ENCODE measurements at places on chromosomes 2 and 18. TPM values are rescaled to one million over a fixed set of nuclear protein-coding genes. Genes with fewer than 3 reads are reported as not detected.

The PRKAG3 gene
- total RNA-seq, result not detected

The DSG1 gene
- total RNA-seq, result not detected

The PLB1 gene
- 0.20 TPM for total RNA-seq

The CIB4 gene
- not detected for total RNA-seq

The CAPN14 gene
- total RNA-seq, result 0.08 TPM

The REG1B gene
- not detected for total RNA-seq

The VSNL1 gene
- total RNA-seq, result 108 TPM

DNA sequence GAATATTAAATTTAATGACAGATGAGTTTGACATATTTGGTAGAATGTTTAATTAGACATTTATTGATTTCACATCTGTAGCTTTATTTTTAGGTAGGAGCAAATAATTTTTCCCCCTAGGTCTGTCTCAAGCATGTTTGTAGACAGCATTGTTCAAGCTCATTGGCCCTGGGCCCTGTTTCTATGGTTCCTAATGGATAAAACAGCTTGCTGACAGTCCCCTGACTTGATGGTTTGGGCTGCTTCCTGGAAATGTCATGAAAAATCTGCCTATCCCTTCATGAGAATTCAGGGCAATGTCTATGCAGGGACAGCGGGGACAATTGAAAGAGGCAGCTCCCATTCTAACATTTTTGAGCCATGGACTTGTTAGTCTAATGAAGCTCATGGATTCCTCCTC is 14.6 kb upstream of the MEP1B start:
- H3K27ac ChIP-seq, result no peak overlapping the region
- no peaks in the 10 kb centered on the region for H3K36me3 ChIP-seq
- no peak for DNase-seq
- H3K27me3 ChIP-seq, result no peaks in the 10 kb centered on the region
- H3K4me1 ChIP-seq, result no peaks in the 10 kb centered on the region

DNA sequence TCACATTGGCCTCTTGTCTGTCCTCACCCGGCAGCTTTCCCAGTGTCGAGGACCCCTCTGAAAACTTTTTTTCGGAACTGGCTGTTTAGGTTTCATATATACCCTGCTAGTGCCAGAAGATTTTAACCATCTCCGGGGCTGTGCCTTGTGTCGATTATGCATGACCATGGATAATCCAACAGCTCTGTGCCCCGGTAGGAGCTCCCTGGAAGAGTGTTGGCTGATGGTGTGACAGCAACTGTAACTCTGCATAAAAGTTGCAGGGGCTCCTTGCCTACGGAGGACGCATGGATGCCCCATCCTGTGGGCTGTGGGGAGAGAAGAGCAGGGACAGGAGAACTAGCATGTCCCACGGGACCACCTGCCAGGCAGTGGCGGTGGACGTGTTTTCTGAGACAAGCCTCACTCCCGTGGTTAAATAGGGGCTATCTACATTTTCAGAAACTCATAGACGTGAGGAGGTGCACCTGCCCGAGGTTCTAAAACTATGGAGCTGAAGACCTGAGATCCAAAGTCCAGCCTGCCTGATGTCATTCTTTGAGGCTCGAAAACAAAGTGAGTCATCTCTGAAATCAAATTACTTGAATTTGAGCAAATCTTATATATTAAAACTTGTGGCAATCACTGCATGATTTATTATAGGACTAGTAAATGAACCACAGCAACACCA is 437.2 kb upstream of the HS6ST1 start:
- H3K27ac ChIP-seq, result no peak overlapping the region
- no peak for DNase-seq
- no peaks in the 10 kb centered on the region for H3K27me3 ChIP-seq
- H3K4me1 ChIP-seq, result no peaks in the 10 kb centered on the region
- no peak overlapping the region for H3K4me3 ChIP-seq
- no peaks in the 10 kb centered on the region for H3K36me3 ChIP-seq

GRCh38 chr2:224427471-224427870 is 25.6 kb upstream of the FAM124B start:
- H3K27me3 ChIP-seq, result no peaks in the 10 kb centered on the region
- no peak for DNase-seq
- no peak overlapping the region for H3K27ac ChIP-seq
- H3K4me3 ChIP-seq, result no peak overlapping the region
- H3K36me3 ChIP-seq, result 0 out of 2 replicates have a peak, but pooled peaks cover 2% of the 10 kb centered on the region

- no peaks in the 10 kb centered on the region for H3K27me3 ChIP-seq
- no peak for DNase-seq
- no peak overlapping the region for H3K4me3 ChIP-seq
- H3K36me3 ChIP-seq, result no peaks in the 10 kb centered on the region
- no peaks in the 10 kb centered on the region for H3K4me1 ChIP-seq
Measured at GRCh38 chr18:37853706-37854105, 288.1 kb upstream of the CELF4 start.

DNA sequence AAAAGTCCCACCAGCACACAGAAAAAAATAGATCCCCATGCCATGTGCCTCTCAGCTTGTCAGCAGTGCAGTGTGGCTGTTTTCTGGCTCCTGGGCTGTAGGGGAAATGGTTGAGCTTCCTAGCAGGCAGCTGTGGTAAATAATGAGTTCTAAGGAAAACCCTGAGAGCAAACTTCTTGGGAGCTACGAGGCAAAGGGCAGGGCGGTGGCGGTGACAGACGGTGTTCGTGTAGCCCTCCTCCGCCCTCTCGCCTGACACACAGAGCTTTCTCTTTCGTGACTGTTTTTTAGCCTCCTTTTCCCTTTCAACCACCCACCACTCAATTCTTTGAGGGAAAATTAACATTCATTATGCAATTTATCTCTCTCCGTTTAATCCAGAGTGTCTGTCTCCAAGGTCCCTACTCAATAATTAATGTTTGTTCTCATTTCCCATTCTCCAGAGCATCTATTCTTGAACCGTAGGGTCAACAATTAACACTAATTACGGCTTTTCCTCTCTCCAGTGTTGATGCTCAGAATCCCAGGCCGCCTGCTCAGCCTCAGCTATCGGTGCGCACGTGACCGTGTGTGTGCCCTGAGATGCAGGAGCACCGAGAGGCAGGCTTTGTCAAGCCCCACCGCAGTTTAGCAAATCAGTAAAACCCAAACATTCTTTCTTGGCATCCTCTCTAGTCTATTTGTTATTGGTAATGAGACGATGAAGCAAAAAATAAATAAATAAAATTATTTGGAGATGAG is 50.1 kb downstream of the KIAA2012 start:
- DNase-seq, result no peak
- H3K27me3 ChIP-seq, result no peaks in the 10 kb centered on the region
- no peaks in the 10 kb centered on the region for H3K4me1 ChIP-seq
- no peak overlapping the region for H3K27ac ChIP-seq
- H3K4me3 ChIP-seq, result no peak overlapping the region

GRCh38 chr2:25380023-25380422 is 38.3 kb upstream of the DNMT3A start:
- peaks cover 12% of the 10 kb centered on the region for H3K4me1 ChIP-seq
- H3K27ac ChIP-seq, result no peak overlapping the region
- no peak overlapping the region for H3K4me3 ChIP-seq
- H3K27me3 ChIP-seq, result no peaks in the 10 kb centered on the region

DNA sequence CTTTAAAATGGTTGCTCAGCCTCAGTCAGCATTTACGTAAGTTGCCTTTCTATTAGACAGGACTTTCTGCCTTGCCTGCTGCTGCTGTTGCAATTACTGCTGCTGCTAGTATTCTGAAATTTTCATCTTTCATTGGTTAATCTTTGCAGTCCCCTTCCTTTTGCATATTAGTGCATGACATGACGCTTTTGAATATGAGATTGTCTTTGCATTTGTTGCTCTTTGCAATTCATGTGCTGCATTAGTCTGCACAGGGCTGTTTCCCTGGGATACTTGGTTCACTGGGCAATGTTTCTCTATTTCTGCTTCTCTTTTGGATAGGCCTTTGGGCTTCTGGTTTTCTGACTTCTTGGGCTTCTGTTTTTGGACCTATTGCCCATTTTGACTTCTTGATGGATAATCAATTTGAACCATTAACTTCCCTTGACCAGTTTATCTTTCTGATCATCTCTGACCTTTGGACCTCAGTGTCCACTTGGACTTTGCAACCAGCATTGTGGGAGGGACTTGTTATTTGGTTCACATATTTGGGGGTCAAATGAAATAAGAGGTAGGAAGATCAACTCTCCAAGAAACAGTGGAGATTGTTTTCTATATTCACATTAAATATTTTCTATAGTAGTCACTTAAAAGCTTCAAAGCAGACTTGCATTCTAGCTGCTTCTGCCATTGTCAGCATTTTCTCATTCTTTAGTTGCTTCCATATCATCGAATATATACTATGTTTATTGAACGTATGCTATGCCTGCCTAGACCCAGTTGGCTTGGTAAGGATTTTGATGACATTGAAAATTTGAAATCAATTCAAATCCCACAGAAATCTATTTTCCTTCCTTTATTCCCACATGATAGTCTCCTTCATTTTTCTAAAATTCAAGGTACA is 12.5 kb upstream of the BUB1 start:
- H3K36me3 ChIP-seq, result no peaks in the 10 kb centered on the region
- H3K27ac ChIP-seq, result no peak overlapping the region
- H3K4me1 ChIP-seq, result peaks cover 19% of the 10 kb centered on the region
- no peak overlapping the region for H3K4me3 ChIP-seq
